ENCODE measurements at places on chromosomes 5 and 9.

- no peak for DNase-seq
Measured at GRCh38 chr9:21060919-21061561, 16.7 kb downstream of the IFNB1 start.

DNA sequence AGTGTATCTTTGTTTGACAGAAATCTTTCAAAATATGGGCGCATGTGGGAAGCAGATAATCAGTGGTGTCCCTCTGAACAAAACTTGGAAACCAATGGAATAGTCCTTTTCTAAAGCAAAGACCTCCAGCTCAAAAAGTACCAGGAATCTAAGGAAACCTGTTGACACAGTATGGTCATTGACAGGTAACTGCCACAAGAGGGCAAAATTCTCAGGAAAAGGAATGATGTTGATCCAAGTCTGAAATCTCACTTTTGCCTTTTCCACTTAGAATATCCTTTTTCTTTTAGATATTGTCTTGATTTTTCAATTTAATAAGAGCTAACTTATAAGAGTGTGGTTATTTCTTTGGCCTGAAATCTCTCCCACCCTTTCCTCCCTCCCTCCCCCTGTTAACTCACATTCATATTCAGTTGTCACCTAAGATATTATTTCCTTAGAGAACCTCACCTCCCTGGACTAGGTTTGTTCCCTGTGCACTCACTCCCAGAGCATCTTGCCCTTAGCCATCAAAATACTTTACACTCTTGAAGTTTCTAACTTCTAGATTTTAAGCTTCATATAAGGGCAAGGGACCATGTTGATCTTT, 59.0 kb upstream of the BARX1 start:
- DNase-seq, result no peak

GRCh38 chr5:71907608-71908145, 188.6 kb downstream of the CARTPT start:
- DNase-seq, result no peak

DNA sequence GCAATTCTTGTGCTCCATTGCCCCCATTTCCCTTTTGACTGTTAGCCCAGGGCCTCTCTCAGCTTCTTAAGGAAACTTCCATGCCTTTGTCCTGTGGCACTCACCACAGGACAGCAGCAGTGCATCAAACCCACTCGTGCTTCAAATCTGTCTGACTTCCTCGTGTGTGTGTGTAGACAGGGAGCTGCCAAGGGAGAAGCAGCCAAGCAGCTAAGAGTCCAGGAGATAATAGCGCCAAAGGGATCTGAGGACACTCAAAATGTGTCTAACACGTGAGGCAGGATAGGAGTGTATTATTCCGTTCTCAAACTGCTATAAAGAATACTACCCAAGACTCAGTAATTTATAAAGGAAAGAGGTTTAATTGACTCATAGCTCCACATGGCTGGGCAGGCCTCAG, 44.8 kb downstream of the CDK7 start:
- no peak for DNase-seq

DNA sequence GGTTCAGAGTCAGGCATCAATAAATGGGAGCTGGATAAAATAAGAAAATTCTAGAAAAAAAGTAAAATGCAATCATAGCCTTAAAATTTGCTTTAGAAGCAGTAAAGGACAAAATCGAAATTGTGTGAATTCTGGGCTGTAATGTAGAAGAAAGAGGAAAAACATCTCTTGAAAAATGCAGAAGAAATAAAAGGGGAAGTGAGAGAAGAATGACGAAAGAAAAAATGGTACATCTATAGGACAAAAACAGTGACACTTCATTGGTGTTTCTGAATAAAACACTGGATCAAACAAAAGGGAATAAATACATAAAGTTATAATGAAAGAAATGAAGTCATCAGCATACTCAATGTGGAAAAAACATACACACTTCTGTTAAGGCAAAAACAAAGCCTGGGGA, 642.3 kb downstream of the ACTL7B start:
- no peak for DNase-seq

DNA sequence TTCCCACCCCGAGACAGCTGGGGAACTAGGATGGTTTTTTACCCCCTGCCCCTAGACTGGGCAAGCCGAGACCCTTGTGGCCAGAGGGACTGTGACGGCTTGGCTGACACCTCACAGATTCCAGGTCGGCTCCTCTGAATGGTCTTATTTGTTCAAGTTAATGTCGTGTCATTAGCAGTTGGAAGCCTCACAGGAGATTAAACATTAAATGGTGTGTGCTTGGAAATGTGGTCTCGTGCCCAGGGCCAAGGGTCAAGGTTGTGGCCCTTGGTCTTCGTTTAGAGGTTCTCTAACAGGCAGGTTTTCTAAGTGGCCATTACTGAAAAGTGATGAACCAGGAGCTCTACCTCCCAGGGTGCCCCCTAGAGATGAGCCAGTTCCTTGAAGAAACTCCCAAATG, 61.2 kb upstream of the RXRA start:
- no peak for DNase-seq

DNA sequence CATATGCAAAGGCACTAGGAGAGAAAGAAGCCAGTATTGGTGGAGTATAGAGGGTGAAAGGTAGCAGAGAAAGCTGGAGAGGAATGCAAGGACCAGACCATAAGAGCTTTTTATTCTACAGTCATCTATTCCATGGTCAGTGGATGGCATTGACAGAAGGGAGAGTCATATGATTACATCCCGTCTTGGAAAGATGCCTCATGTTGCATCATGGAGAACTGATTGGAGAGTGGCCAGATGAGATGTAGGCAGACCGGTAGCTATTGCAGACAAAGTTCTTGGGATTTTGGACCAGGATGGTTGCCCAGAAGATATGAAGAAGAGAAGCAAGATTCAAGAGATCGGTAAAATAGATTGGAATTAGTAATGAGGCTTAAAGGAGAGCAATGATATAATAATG, 260.7 kb downstream of the CHSY3 start:
- no peak for DNase-seq

- DNase-seq, result no peak
Measured at GRCh38 chr9:21317956-21318923, 13.1 kb upstream of the IFNA5 start.

- no peak for DNase-seq
Measured at GRCh38 chr5:88886746-88887341, 3.9 kb upstream of the MEF2C start.

GRCh38 chr9:124553738-124554137, 46.5 kb upstream of the NR5A1 start:
- DNase-seq, result no peak

DNA sequence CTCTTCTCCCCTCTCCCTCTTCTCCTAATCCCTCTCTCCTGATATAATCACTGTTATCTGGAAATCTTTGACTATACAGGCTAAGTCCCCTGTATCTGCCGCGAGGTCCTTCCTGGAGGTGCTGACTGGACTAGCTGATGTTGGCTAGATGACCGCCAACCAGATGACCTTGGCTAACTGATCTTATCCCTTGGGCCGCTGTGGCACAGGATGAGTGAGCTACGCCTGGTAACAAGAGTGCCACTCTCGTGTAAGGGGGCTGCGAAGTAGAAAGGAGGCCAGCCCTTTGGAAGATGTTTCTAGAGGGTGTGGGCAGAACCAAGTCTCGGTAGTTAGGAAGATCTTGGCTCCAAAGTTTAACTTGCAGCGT, 345 bp upstream of the PRRC1 start:
- DNase-seq, result no peak

DNA sequence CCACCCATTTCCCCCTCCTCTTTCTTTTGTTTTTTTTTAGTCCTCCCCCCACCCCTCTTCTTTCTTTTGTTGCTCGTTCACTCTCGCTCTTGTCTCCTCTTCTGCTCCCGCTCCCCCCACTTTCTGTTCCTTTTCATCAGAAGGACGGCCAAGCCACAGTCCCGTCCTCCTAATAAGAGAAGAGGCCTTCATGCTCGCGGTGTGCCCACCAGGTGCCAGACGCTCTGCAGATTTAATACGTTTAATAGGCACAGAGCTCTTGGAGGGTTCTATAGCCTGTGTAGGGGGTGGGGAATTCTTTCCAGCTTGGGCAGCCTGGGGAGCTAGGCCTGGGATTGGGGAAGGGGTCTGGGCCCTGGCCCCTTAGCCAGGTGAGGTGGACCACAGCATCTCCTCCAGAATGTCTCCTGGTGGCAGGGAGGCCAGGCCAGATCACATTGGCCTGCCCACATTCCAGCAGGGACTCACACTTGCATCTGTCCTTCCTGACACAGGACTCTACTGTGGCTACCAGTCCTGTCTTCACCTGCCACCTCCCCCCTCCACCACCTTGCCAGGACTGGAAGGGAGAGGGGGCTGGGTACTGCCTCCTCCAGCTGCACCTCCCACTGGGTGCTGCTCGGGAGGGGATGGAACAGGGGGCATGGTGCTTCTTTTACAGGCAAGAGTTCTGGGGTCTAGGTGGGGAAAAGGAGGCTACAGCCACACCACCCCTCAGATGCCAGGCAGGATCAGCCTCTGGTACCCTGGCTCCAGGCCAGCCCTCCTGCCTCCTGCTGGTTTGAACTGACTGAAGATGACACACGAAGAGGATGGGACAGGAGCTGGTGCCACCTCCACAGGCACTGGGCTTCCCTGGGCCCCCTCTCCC, 6.1 kb upstream of the BARX1 start:
- DNase-seq, result no peak

GRCh38 chr5:3217771-3218495, 377.7 kb upstream of the IRX1 start:
- no peak for DNase-seq

GRCh38 chr9:84478996-84479395, 138.4 kb upstream of the SLC28A3 start:
- DNase-seq, result no peak

DNA sequence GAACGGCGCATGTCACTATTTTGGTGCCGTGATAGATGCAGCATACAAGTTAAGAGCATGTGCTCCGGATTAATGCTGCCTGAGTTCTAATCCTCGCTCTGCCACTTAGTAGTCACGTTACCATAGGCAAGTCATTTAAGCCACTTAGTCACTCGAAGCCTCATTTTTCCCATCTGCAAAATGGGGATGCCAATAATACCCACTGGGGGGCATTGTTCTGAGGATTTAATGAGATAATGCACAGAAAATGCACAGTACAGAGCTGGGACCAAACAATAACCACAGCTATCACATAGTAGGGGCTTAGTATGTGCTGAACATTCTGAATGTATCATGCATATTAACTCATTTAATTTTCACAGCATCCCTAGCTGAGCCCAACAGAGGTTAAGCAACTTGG, 9.1 kb downstream of the NIPAL4 start:
- DNase-seq, result no peak

DNA sequence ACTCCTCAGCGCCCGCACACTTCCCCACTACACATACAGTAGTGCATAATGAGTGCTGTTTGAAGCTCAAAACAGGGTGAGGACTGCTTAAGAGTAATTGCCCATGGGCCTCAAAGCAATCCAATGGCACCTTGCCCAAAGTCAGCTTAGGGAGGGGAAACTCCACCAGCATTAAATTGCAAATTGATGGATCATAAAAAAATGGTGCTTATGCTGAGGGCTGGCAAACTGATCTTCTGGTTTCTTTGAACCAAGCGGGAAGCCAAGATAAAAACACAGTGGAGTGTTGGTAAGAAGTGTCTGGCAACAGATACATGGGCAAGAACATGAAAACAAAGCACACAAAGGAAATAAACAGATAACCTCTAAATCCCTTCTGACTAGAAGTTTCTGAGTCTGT, 28.0 kb downstream of the TLE1 start:
- DNase-seq, result no peak

GRCh38 chr9:21340735-21341134, 5.5 kb upstream of the KLHL9 start:
- DNase-seq, result no peak

GRCh38 chr5:170008376-170008775, 28.1 kb upstream of the INSYN2B start:
- DNase-seq, result no peak

DNA sequence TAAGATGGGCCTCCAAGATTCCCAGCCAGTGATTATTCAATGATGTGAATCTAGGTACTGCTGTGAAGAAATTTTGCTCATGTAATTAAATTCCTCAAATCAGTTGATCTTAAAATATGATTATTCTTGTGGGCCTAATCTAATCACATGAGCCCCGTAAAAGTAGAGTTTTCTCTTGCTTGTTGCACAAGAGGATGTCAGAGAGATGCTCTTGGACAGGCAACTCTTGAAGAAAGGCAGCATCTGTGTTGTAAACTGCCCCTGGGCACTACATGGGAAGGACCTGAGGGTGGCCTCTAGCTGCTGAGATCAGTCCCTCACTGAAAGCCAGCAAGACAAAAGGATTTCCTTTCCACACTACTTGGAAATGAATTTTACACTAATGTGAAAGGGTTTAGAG, 132.9 kb downstream of the TRPM3 start:
- no peak for DNase-seq

GRCh38 chr5:50435168-50435567, 5.9 kb downstream of the EMB start:
- no peak for DNase-seq

- no peak for DNase-seq
Measured at GRCh38 chr5:55226027-55226933, 835 bp downstream of the MCIDAS start.

- no peak for DNase-seq
Measured at GRCh38 chr5:1655496-1656270, 131.9 kb upstream of the LPCAT1 start.

DNA sequence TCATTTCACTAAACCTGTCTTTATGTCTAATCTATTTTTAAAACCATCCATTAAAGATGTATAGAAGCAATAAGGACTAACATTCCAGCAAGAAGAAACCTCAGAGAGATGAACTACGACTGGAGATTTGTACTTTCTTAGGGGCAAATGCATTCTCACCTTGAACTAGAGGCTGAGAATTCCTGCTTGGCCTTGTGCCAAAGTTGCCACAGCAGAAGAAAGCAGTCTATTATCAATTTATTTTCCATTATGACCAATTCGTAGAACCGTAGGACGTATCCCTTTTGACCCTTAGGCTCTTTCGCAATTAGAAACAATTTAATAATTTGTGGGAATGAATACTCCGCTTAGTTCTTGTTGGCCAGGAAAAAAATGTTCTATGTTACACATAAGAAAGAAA, 1647.4 kb upstream of the CDH9 start:
- DNase-seq, result no peak

DNA sequence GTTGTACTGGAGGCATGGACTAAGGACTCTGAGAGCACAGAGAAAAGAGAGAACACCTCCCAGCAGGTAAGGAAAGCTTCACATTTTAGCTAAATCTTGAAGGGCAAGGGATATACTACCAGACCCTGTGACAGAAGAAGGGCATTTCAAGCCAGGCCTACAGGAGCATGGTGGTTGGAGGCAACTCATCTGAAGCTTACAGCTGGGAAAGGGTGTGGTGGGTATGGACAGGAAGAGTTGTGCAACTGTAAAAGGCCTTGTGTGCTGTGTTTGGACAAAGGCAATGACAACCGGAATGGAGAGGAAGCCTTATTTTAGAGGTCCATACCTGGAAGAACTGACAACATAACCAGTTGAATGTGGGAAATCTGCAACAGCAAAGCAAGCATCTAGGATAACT, 31.2 kb downstream of the NIPSNAP3B start:
- DNase-seq, result no peak
